Suppressor macrophage treated with lipopolysaccharide for 4 hours (primary cell): ENCODE measurements at places on chromosomes 2 and 18.

- DNase-seq: no peak
Measured at GRCh38 chr2:225932811-225933413, 533.4 kb downstream of the NYAP2 start.

GRCh38 chr2:143491131-143491530 is 361.9 kb downstream of the ARHGAP15 start:
- DNase-seq: no peak

DNA sequence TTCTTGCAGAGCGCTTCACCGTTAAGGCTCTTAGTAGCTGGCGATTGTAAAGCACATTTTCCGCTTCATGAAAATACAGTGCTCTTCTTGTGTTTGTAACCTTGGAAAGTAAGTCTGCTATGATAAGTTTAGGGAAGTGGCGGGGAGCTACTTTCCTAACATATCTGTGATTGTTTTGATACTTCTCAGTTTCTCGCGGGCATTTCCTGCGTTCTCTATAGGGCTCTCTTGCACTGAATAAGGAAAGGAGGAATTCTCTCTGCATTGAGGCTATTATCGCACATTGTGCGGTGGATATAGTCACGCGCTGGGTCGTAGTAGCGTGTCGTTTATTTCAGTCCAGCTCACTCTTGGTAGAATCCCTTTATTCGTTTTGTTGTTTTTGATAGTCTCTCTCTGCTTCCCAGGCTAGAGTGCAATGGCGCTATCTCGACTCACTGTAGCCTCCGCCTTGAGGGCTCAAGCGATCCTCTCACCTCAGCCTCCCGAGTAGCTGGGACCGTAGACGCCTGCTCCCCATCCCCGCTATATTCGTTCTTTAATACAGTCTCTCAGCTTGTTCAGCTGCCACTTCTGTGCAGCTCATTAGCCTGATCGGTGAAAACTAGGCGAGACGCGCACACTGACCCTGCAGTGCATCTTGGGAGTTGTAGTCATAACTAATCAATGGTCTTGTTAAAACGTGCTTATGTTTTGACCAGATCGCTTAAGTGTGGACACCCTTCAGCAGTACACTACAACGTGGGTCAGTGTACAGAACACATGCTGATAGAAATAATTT is 1.0 kb upstream of the PPP4R3B start:
- DNase-seq: peak; percentile 63

GRCh38 chr18:46461993-46462392 is 195.0 kb downstream of the LOXHD1 start:
- no peak for DNase-seq

- DNase-seq: peak; percentile 86
Measured at GRCh38 chr2:110994250-110994961, 126.3 kb upstream of the BCL2L11 start.

GRCh38 chr18:70331456-70332097 is 42.7 kb downstream of the SOCS6 start:
- DNase-seq: no peak

DNA sequence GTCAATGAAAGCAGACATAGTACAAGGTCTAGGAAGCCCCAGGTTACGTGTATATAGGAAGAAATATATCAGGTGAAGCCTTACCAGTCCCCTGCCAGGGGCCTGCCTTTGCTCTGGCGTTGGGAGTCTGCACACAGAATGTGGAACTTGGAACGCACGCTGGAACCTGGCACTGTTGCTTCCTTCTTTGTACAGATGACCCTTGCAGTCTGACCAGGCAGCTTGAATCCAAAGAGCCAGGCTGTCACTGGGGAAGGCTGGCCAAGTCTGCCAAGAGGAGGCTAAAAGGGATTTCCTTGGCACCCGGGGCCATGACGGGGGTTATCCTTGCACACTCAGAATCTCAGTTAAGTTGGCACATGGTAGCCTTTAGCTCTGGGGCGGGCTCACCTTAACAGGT is 39.5 kb downstream of the TMEM247 start:
- DNase-seq: peak; percentile 25

GRCh38 chr2:28949617-28950305 is 31.3 kb upstream of the TOGARAM2 start:
- no peak for DNase-seq

DNA sequence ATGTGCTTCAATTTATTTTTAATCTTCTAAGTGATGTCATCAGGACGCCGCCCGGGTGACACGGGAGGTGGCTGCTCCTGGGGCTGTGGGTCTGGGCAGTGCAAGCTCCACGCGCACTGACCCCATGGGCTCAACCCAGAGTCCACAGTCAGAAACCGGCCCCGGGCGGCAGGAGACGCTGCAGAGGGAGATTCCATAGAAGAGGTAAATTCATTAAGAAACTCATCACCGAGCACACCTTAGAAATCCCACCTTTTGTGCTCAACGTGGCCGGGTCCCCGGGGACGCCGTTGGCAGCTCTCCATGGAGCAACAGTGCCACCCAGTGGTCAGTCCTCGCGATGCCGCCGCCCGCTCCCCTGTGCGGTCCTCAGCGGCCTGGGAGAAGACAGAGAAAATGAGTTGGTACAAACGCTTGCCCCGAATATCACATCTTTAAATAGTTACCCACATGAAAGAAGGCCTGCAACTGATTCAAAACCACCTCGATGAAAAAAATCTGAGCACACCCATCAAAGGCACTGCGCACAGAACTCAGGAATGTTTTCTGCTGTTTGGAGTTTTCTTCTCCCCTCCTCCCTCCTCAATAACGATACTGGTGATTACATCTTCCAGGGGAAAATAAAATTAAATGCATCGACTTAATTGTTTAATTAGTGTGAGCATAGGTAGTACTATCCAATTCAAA is 92.6 kb downstream of the CMPK2 start:
- DNase-seq: peak; percentile 64

GRCh38 chr2:45010702-45011012 is 1.4 kb upstream of the SIX2 start:
- no peak for DNase-seq

GRCh38 chr2:100791936-100792308 is 28.0 kb upstream of the NPAS2 start:
- no peak for DNase-seq

DNA sequence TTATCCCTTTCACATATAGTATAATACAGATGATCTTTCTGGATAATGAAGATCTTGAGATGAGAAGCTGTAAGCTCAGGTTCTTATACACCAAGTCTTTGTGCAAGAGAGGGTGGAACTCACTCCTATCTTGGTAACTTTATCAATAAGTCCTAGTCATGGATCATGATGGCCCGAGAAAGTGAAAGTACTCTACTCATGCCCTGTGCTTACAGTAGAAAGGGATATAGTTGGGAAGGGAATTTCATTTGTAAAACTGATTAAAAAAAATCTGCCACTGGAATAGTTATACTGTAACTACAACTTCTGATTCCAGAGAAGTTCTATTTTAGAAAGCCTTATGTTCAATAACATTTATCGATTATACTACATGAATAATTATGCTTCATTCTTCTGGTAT is 51.8 kb downstream of the MYO3B start:
- DNase-seq: no peak

GRCh38 chr18:53191634-53192033 is 851.6 kb downstream of the DCC start:
- no peak for DNase-seq

- no peak for DNase-seq
Measured at GRCh38 chr2:158755310-158756087, 39.6 kb upstream of the DAPL1 start.

DNA sequence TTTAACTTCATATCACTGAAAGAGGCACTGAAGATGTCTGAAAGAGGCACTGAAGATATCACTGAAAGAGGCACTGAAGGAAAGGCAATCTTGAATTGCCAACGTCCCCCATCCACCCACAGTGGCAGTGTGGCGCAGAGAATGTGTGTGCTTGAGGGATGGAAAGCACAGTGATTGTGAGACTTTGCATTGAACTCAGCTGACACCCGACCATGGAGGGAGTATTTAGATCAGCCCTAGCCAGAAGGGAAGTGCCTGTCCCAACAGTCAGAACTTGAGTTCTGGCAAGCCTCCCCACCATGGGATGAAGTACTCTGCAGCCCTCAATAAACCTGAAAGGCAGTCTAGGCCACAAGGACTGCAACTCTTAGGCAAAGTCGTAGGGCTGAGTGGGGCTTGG is 33.8 kb downstream of the MAP4K3 start:
- DNase-seq: no peak

DNA sequence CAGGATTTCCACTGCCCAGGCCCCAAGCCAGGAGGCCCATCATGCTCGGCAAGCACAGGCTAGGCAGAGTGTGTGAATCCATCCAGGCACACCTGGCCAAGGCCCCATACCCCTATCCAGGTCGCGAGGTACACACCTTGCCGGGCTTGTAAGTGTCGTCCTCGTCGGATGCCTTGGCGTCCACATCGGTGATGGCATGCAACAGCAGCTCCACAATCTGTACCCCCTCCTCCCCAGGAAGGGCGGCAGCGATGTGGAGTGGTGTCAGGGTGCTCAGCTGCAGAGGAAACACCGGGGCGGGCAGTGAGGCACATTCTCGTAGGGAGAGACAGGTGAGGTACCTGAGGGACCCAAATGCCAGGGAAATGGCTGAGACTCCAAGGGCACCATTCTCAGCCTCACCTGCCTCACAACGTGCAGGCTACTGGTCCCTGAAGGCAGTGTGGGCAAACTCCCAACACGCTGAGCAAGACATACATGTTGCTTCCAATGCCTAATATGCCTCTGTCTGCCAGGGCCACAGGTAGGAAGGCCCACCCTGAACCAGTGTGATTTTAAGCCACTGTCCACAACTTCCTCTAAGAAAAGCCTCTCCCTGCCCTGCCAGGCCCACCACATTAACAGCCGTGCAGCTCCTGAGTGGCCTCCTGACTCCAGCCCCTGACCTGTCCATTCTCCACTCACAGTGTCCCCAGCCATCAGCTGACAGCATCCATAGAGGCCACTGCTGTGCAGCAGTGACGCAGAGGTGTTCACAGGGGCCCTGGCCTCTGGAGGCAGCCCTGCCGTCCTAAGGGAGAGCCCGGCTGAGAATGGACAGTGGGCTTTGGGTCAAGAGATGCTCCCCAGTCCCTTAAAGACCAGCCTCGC is 44.9 kb downstream of the ANKMY1 start:
- DNase-seq: no peak
